ENCODE measurements at places on chromosomes 2 and 18.

DNA sequence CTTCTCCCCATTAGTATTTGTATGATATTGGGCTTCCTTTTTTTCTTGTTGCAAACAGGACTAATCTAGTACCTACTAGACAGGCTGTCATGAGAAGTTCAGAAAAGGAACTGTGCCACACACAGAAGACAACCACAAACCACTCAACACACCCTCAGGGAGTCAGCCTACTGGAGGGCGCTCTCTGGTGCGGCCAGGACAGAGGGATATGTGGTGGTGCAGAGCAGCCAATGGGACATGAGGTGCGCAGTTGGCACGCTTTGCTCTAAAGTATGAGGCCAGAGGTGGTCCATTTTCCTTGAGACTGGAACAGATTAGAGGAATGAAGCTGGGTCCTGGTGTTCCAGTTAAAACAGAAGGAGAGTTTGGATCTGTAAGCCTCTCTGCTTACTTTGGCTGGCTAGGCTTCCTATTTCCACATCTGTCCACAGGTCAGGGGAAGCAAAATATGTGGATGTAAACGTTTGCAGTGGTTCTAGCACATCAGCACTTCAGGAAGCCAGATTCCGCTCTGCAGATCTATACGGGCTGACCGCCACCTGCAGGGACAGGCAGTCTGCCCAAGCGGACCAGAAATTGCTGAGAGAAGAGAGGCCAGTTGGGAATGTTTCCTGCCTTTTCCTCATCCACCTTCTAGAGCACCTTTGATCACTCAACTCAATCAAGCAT lies 114.1 kb downstream of the GFPT1 start:
- no peak for DNase-seq

GRCh38 chr2:69310111-69311023 lies 76.7 kb downstream of the GFPT1 start:
- no peak for DNase-seq

GRCh38 chr2:64819774-64820688 lies 166.3 kb upstream of the SERTAD2 start:
- no peak for DNase-seq

DNA sequence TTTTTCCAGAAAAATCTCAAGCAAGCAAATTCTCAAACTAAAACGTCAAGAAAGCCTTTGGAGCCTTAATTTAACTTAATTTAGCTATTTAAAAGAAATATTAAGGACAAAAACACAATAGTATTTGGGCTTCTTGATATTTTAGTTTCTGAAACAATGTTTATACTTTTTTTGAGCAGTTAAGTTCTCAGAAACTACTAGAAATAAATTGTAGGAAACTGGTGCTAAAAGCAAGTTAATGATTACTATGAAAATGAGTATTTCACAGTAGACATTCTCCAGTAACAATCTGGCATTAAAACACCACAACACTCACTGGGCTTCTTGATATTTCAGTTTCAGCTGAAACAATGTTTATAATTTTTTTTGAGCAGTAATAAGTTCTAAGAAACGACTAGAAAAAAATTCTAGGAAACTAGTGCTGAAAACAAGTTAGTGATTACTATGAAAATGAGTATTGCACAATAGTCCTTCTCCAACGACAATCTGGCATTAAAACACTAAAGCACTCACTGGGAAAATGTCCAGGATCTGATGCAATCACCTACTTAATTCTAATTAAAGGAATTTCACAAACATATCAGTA lies 45.1 kb downstream of the TRAK2 start:
- DNase-seq, result peak; percentile 96

GRCh38 chr2:213274143-213274542 lies 10.1 kb upstream of the SPAG16 start:
- no peak for DNase-seq

- no peak for DNase-seq
Measured at GRCh38 chr18:66958309-66958708, 354.4 kb upstream of the CDH19 start.

DNA sequence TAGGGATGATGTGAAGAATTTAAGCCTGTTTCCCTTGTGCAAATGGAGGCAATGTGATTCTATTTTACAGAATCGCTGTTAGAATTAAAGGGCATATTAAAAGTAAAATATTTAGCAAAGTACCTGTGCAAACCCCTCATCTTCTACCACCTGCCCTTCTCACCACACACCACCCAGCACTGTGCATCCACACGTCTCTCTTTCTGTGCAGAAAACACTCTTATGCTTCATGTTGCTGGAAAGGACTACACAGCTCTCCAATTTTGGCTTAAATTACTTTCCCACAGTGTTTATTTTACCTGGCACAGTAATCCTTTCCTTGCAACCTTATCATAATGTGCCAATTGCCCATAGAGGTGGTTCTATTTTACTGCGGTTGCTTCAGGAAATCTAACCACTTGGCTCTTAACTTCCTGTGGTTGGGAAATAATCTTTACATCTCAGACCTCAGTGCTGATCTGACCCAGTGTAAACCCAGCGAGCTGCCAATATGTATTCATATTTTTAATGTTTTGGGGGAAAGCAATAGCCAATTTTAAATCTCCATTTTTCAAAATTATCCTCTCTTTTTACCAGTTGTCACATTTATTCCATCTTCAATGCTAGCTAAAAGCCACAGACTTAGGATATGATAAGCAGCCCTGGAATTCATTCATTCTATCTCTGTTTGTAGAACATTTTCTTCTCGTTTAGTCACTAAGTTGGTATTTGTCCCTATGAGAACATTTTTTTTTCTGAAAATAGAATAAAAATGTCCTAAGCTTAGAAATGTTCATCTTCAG lies 250.9 kb downstream of the DSEL start:
- peak; percentile 83 for DNase-seq

GRCh38 chr2:7449298-7449697 lies 532.1 kb downstream of the RNF144A start:
- DNase-seq, result no peak

GRCh38 chr18:59902131-59902992 lies 2.6 kb downstream of the PMAIP1 start:
- peak; percentile 79 for DNase-seq

DNA sequence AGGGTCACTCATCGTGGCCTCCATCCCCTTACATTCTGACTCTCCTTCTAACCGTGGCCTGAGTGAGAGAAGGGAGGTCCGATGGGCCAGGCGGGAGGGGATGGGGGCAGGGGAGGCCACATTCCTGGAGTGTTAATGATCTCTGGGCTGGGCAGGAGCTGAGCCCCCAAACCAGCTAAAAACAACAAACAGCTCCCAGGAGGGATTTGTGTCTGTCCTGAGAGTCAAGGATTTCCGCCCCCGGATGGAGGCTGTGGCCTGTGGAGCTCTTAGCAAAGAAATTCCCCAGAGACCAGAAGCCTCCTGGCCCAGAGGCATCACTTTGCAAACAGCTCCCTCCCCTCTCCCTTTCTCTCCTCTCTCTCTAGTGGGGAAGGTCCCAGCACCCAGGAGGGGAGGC lies 23.5 kb downstream of the EMX1 start:
- peak; percentile 66 for DNase-seq

- no peak for DNase-seq
Measured at GRCh38 chr2:24821433-24821891, 28.2 kb downstream of the CENPO start.

GRCh38 chr2:168773719-168774521 lies 28.5 kb upstream of the NOSTRIN start:
- DNase-seq, result peak; percentile 49

GRCh38 chr2:123163398-123163797 lies 861.7 kb upstream of the CNTNAP5 start:
- no peak for DNase-seq

DNA sequence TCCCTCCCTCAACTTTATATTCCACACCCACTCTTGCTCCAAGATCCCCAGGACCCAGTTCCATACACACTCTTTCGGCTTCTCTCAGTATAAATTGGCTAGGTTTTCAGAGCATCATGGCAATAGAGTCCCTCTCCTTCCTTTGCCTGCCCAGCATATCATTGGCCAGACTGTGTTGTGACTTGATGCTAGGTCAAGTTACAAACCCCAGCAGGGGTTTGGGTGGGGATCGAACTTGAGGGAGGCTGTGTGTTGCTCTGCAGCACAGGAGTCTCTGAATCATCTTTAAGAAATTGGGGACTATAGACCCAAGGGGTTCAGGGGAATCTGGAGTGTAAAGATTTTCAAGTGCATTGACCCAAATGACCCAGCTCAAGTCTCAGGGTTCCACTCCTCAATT lies 477.5 kb upstream of the MEIS1 start:
- DNase-seq, result no peak

- DNase-seq, result no peak
Measured at GRCh38 chr18:4453874-4454536, 1.1 kb downstream of the DLGAP1 start.

DNA sequence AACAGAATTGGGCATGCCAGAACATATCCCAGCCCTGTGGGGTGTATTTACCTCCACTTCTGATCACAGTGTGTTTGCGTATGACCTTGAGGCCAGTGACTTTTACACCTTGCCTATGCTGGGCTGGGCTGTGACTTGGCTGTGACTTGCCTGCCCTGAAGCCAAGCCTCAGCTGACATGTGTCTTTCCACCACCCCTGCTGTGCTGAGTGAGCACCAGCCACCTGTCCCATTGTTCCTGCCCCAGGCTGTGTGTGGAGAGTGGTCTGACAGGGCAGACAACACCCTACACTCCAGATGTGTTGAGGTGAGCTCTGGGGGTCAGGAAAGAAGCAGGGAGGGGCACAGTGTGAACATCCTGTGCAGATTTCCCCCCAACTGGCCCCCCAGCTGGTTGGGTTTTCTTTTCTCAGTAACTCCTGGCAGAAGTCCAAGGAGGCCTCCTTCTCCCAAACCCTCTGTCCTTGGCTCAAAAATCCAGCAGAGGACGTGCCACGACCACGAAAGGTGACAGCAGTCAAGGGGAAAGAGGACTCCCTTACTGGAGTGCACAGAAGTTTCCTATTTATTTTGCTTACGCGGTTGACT lies 5.1 kb upstream of the STEAP3 start:
- peak; percentile 56 for DNase-seq

DNA sequence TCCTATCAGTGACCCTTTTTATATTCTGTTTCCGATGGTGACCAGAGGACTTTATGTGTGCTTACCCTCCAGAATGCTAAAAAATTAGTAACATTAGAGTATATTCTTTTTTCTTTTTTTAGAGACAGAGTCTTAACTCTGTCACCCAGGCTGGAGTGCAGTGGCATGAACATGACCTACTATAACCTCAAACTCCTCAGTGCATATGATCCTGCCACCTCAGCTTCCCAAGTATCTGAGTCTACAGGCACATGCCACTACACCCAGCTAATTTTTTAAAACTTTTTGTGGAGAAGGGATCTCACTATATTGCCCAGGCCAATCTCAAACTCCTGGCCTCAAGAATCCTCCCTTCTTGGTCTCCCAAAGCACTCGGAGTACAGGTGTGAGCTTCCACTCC lies 74.6 kb downstream of the MALT1 start:
- DNase-seq, result no peak

DNA sequence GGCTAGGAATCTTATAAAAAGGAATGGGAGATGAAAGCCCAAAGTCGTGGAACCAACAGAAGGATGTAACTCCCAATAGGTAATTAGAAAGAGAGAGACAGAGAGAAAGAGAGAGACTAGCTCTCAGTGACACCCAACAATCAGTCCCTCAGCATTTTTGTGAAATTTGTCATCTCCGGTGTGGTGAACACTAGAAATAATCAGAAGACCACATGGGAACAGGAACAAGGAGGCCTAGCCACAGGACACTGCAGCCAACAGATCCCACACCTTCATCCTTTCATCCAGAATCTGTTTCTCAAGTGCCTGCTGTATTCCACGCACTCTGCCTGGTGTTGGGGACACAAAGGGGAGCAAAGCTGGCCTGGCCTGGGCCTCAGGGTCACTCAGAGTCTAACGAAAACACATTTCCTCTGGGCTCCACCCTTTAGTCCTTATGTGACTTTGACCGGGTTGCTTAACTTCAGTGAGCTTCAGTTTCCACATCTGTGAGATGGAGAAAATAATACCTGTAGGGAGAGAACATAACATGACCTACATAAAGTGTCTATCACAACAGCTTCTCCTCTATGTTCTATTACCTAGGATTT lies 53.1 kb downstream of the EHD3 start:
- DNase-seq, result no peak

DNA sequence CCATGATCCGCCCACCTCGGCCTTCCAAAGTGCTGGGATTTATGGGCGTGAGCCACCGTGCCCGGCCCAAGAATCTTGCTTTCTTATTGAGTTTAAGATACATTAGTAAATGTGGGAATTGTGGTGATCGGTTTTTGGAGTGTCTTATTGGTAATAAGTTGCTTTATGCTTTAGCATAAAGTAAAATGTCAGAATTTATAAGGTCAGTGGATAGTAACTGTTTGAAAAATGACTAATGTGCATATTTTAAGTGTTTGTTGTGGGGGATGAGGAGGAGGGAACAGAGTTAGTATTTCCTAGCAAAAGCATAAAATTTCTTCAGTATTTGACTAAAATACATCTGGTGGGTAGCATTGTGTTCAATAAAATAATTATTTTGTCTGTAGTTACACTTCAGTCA lies 77.4 kb downstream of the SLC39A10 start:
- DNase-seq, result peak; percentile 43

- DNase-seq, result no peak
Measured at GRCh38 chr2:232282508-232283055, 96.0 kb upstream of the ALPP start.

DNA sequence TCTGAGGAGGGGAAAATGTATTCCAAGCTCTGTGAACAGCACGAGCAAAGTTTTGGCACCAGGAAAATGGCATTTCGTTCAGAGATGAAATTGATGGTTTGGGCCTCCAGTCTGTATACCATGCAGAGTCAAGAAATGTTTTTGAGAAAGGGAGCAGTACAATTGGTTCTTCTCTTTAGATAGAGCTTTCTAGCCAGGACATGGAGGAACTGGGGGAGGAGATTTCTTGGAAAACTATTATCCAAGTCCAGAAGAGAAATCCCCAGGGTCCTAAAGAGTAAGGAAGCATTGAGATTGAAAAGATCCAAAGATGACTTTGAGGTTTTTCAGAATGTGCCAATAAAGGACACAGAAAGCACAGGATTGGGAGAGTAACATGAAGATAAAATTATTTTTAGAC lies 432.4 kb downstream of the TNS1 start:
- DNase-seq, result no peak

- DNase-seq, result no peak
Measured at GRCh38 chr2:144324446-144325045, 195.4 kb downstream of the ZEB2 start.

DNA sequence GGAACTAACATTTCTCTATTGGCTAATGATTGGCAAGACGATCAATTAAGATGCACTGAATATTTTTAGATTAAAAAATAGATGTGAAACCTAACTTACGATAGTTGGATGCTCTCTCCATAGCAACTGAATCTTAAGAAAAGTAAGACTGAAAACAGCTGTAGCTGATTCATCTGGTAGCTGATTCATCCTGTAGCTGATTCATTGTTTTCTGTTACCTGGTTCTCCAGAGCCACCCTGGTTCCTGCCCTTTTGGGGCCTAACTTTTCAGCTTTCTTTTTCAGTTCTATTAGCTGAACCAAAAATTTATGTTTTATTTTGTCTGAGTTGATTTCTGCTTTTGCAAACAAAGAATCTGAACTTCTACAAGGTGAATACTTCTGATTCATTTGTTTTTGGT lies 22.7 kb upstream of the SPR start:
- peak; percentile 15 for DNase-seq

DNA sequence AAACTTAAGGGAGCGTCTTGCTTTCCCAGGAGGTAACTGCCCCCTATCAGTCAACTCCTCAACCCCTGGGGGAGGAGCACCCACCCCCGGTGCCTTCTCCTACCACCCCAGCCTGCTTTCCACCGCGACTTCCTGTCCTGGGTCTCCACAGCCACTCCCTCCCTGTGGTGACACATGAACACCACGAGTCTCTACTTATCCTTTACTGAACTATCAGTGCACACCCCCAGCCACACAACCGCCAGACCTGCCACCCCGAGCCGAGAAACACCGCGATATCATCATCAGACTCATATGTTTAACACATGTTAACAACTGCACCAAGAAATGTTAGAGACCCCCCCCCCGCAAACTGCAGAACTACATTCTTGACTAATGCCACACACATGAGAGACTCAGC lies 43.3 kb downstream of the LONRF2 start:
- no peak for DNase-seq
